Activated CD4-positive, alpha-beta T cell treated with anti-CD3 and anti-CD28 coated beads, Interleukin-2, amount 10 ng/mL, durations not matched to agents 7 days and 5 days (primary cell): ENCODE measurements at places on chromosomes 13 and 19. TPM values are rescaled to one million over a fixed set of nuclear protein-coding genes. Genes with fewer than 3 reads are reported as not detected.

GRCh38 chr13:26406791-26407190, 150.7 kb upstream of the WASF3 start:
- no peak overlapping the region for H3K27ac ChIP-seq
- H3K36me3 ChIP-seq: peaks cover 3% of the 10 kb centered on the region
- H3K27me3 ChIP-seq: no peaks in the 10 kb centered on the region
- DNase-seq: no peak
- no peak overlapping the region for H3K4me3 ChIP-seq

DNA sequence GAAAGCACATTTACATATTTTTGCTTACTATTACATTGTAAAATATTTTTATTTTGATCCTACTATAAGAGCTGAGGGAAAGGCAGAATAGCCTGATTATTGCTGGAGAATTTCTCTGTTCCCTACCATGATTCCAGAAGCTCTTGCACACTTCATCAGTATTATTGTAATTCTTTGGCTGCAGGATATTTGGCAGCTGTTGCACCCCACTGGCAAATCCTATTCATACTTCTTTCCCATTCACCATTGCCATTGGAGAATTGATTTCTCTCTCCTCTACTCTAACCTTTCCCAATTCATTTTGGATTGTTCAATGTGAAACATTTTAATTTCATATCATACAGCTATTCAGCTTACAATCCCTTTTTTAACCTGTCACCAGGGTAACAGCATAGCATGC, 238.0 kb downstream of the GGACT start:
- no peaks in the 10 kb centered on the region for H3K27me3 ChIP-seq
- no peak for DNase-seq
- H3K27ac ChIP-seq: no peak overlapping the region
- no peaks in the 10 kb centered on the region for H3K36me3 ChIP-seq

GRCh38 chr13:74077375-74077774, 56.8 kb downstream of the KLF12 start:
- no peak overlapping the region for H3K27ac ChIP-seq
- no peaks in the 10 kb centered on the region for H3K27me3 ChIP-seq
- H3K36me3 ChIP-seq: peaks cover 45% of the 10 kb centered on the region
- no peak overlapping the region for H3K4me3 ChIP-seq

DNA sequence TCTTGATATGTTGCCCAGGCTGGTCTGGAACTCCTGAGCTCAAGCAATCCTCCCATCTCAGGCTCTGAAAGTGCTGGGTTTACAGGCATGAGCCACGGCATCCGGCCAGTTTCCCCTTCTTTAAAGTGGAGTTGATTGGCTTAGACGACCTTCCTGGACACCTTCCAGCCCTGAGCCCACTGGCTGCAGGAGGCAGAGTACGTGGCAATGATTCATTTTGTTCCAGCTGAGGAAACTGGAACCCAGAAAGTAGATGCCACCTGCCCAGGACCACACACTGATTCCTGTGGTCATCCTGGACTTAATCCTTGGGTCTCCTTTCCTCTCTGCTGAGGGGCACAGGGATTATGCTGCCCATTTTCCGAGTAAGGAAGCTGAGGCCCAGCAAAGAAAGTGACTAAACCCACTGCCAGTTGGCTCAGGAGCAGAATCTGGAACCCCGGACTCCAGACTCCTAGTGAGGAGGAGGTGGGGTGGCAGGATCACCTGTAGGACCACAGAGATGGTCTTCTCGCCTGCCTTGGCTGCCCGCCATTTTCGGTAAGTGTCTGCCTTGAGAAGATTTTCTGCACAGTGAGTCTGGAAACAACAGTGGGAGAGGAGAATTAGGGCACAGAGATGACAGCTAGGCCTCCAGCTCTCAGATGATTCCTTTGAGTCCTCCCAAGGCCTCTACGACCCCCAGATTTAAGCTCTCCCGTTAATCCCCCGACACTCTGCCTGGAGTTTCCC, 737 bp downstream of the XRCC1 start:
- H3K27me3 ChIP-seq: no peaks in the 10 kb centered on the region
- peaks cover 7% of the 10 kb centered on the region for H3K36me3 ChIP-seq
- H3K4me1 ChIP-seq: peaks cover 44% of the 10 kb centered on the region
- H3K27ac ChIP-seq: peak overlapping the region; percentile 94
- DNase-seq: no peak
- peak overlapping the region; percentile 96 for H3K4me3 ChIP-seq

- H3K4me3 ChIP-seq: peak overlapping the region; percentile 17
- DNase-seq: no peak
- no peak overlapping the region for H3K27ac ChIP-seq
- H3K4me1 ChIP-seq: peaks cover 27% of the 10 kb centered on the region
- H3K36me3 ChIP-seq: peaks cover 28% of the 10 kb centered on the region
These were observed 2.1 kb downstream of the NR1H2 start for GRCh38 chr19:50378169-50378862.

DNA sequence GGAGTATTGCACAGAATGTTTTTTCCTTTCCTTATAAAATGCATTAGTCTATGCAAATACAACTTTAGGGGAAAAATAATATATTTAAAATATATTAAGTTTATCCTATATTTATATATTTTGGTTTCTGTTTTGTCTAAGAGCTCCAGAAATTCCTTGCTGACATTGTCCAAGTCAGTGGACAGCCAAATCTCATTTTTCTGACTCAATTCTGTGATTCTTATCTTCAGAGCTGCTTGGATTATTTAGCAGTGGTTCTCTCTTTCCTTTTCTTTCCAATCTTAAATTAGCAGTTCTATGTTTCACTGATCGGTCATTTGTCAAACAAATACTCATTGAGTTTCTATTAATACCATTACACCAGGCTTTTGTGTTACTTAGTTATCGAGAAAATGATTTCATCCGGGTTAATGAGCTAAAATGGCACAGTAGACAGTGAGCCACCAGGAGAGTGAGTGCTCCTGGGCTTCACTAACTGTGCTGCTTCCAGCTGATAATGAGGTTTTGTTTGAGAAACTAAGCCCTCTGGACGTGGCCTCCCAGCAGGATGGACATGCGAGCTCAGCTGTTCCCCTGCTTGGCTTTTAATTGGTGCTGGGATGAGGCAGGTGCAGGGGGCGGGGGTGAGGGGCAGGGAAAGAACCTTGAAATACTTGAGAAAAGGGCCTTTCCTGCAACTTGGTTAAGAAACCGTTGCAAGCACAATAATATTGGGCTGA, 44.0 kb downstream of the ATP11A start:
- no peak overlapping the region for H3K4me3 ChIP-seq
- H3K36me3 ChIP-seq: no peaks in the 10 kb centered on the region
- H3K27me3 ChIP-seq: no peaks in the 10 kb centered on the region
- H3K27ac ChIP-seq: no peak overlapping the region

PRKCSH gene
- 338 TPM for total RNA-seq

- H3K36me3 ChIP-seq: no peaks in the 10 kb centered on the region
- H3K4me1 ChIP-seq: peaks cover 6% of the 10 kb centered on the region
- H3K27me3 ChIP-seq: peaks cover 22% of the 10 kb centered on the region
- H3K27ac ChIP-seq: no peak overlapping the region
- H3K4me3 ChIP-seq: peak overlapping the region; percentile 46
- DNase-seq: peak; percentile 32
These were observed 40.3 kb downstream of the ANKRD10 start for GRCh38 chr13:110874508-110874960.

PEPD gene
- 44.5 TPM for total RNA-seq

PROZ gene
- not detected for total RNA-seq

DNA sequence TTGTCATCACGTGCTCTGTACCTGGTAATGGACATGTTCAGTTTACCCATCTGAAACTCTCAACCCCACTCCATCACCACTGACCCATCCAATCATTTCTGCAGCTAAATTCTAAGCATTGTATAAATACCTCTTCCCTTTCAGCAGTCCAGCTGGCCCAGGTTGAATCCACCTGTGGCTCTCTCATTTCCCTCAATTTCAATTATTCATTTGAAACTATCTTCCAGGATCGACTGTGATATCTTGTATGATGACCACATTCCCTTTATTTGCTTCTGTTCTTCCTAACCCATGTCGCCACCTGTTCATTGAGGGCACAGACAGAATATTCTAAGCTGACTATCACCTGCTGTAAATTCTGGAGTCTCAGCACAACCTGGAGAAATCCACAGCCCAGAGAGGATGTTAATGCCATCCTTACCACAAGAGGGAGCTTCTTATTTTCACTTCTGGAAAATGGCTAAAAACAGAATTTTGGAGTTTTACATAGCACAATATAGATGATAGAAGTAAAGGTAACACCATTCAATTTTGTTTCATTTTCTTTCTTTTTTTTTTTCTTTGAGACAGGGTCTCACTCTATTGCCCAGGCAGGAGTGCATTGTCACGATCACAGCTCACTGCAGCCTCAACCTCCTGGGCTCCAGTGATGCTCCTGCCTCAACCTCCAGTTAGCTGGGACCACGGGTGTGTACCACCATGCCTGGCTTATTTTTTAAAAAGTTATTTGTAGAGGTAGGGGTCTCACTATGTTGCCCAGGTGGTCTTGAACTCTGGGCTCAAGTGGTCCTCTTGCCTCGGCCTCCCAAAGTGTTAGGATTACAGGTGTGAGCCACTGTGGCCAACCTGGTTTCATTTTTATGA, 38.6 kb downstream of the ZNF823 start:
- peaks cover 1% of the 10 kb centered on the region for H3K4me1 ChIP-seq
- no peak overlapping the region for H3K4me3 ChIP-seq
- DNase-seq: peak; percentile 20
- H3K36me3 ChIP-seq: no peaks in the 10 kb centered on the region

IZUMO4 gene
- 9.9 TPM for total RNA-seq

- peaks cover 7% of the 10 kb centered on the region for H3K27me3 ChIP-seq
- no peaks in the 10 kb centered on the region for H3K36me3 ChIP-seq
- DNase-seq: no peak
- H3K27ac ChIP-seq: no peak overlapping the region
- no peaks in the 10 kb centered on the region for H3K4me1 ChIP-seq
- H3K4me3 ChIP-seq: no peak overlapping the region
These were observed 299.7 kb downstream of the DLEU7 start for GRCh38 chr13:50543782-50544181.

SULT2B1 gene
- 0.21 TPM for total RNA-seq

ZIC2 gene
- total RNA-seq: not detected

DNA sequence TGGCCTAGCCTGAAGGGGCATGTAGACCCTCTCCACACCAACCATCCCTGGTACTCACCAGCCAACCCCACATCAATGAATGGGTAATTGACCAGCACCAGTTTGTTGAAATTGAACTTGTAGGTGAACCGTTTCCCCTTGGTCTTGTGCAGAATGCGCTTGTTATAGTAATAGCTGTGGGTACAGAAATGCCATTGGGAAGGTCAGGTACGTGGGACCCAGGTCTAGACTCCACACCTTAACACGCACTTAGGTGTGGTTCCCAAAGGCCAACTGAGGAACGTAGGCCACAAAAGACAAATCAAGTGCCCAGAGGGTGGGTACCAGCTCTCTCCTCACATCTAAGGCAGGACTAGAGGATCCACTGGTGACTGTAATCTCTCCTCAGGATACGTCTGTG, 5.2 kb downstream of the ERF start:
- H3K27ac ChIP-seq: peak overlapping the region; percentile 57
- DNase-seq: no peak
- H3K4me3 ChIP-seq: no peak overlapping the region
- peaks cover 45% of the 10 kb centered on the region for H3K4me1 ChIP-seq

DNA sequence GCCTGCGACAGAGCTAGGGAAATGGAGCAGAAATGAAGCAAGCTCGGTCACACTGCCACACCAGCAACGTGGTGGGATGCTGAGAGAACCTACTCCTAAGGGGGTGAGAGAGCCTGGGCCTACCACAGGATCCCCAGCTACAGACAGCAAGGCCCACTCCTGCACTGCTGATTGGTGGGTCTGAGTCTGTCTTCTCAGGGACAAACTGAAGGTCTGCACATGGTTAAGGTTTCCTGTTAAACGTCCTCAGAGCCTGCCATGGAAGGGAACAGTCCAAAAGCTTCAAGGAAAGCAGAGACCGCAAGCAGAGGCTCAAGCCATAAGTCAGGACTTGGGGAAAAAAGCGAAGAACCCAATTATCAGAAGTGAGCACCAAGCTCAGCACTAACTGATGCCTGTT, 53.5 kb upstream of the MED4 start:
- no peak overlapping the region for H3K4me3 ChIP-seq
- H3K36me3 ChIP-seq: peaks cover 2% of the 10 kb centered on the region
- H3K27ac ChIP-seq: no peak overlapping the region
- DNase-seq: no peak
- peaks cover 37% of the 10 kb centered on the region for H3K4me1 ChIP-seq

- no peak for DNase-seq
- no peak overlapping the region for H3K27ac ChIP-seq
- no peak overlapping the region for H3K4me3 ChIP-seq
- H3K27me3 ChIP-seq: peaks cover 12% of the 10 kb centered on the region
These were observed 87.7 kb downstream of the SGCG start for GRCh38 chr13:23268441-23268840.
